M059J (cell line): ENCODE measurements at places on chromosomes 5 and 9. TPM values are rescaled to one million over a fixed set of nuclear protein-coding genes. Genes with fewer than 3 reads are reported as not detected.

GRCh38 chr5:28390341-28390740 is 1352.0 kb upstream of the CDH9 start:
- DNase-seq: no peak

FBN2 gene
- total RNA-seq: 0.20 and 0.37 TPM in 2 replicates

GRCh38 chr5:78157001-78157400 is 137.5 kb downstream of the AP3B1 start:
- peak; percentile 8 for DNase-seq

CER1 gene
- not detected in 2 replicates for total RNA-seq

- DNase-seq: no peak
Observed at GRCh38 chr5:96651948-96652753, 10.0 kb upstream of the CAST start.

GRCh38 chr9:130054325-130054786 is 650 bp downstream of the GPR107 start:
- DNase-seq: no peak

- no peak for DNase-seq
Observed at GRCh38 chr5:3209918-3210317, 385.7 kb upstream of the IRX1 start.

- DNase-seq: no peak
Observed at GRCh38 chr9:130352081-130352480, 86.5 kb downstream of the HMCN2 start.

GRCh38 chr5:2908086-2908485 is 156.6 kb upstream of the IRX2 start:
- no peak for DNase-seq

F2RL1 gene
- total RNA-seq: 118 and 125 TPM in 2 replicates

DNA sequence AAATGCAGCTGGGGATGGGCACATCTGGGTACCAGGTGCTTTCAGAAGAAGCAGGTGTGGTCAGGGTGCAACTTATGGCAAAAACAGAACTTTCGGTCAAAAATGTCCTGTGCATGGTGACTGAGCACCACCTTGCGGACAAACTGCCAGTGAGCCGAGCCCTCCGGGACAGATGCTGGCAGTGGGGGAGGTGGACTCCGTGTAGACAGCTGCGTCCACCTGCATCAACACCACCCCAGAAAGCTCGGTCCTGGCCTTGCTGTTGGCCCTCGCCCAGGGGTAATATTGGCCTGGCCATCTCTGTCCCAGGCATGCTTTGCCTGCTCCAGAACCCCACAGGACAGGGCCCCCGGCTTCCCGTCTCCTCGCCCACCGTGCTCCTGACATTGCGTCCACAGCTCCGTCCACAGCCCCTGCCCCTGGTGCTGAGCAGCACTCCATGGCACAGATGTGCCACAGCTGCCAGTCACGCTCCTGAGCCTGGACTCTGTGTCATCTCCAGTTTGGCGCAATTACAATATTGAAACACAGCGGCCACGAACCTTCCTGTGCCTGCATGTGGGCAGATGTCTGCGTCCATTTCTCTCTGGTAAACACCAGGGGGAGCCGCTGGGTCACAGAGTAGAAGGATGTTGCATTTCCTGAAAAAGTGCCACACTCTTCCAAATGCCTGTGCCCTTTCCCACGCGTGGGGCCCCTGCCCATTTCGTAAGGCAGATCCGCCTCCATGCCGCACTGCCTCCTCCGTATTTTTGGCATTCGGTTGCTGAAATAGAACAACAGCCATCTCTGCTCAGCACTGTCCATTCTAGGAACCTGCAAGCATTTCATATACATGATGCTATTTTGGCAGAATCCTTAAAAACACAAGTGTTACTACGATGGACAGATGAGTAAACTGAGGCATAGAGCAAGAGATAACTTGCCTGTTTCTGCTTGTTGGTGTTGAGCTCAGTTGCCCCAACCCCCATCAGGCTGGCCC is 33.4 kb upstream of the SLC6A19 start:
- DNase-seq: peak; percentile 74

DNA sequence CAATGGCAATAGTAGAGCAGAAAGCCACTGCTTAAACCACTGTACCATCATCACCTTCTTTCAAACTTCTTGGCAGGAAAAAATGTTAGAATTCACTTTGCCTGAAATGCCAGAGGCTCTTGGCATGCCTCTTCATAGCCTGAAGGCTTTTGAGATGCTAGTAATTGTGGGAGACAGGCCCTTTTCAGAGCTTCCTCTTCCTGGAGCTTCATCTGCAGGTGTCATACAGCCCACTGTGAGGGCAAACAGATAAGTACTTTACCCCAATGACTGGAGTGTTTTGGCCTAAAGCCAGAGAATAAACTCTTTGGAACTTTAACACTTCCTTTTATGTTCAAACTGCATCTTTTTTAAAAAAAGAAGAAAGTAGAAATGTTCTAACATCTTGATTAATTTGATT is 81.3 kb upstream of the TMEM171 start:
- peak; percentile 45 for DNase-seq

DNA sequence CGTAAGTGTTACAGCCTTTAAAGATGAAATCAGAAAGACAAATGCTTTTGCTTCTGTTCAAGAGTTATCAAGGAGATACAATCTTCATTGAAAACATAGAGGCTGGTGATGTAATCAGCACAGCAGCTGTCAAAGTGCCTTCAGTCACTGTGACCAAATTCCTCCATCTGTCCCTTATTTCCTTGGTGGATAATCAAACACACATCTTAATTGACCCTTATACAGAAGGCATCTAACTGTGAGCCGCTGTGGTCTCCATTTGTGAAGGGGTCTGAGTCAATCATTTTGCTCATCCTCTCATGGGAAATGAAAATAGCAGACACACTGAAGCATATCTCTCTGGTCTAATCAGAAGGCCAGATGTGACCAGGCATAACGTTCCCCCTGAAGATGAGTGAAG is 130.1 kb upstream of the TLR4 start:
- DNase-seq: no peak

FGD3 gene
- total RNA-seq: 0.20 TPM in 1 of 2 replicates, not detected in the other

DNA sequence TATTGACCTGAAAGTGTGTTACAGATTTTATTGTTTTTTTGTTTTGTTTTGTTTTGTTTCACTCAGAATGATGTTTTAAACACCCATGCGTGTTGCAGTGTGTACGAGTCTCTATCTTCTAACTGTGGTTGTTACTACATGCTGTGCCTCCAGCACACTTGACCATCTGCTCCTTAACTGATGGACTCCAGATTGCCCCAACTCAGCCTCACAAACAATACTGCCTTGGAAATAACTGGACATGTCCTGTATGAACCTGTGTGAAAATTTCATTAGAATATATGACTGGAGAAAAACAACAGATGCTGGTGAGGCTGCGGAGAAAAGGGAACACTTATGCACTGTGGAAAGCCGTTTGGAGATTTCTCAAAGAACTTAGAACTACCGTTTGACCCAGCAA is 68.7 kb upstream of the HAND1 start:
- no peak for DNase-seq

DNA sequence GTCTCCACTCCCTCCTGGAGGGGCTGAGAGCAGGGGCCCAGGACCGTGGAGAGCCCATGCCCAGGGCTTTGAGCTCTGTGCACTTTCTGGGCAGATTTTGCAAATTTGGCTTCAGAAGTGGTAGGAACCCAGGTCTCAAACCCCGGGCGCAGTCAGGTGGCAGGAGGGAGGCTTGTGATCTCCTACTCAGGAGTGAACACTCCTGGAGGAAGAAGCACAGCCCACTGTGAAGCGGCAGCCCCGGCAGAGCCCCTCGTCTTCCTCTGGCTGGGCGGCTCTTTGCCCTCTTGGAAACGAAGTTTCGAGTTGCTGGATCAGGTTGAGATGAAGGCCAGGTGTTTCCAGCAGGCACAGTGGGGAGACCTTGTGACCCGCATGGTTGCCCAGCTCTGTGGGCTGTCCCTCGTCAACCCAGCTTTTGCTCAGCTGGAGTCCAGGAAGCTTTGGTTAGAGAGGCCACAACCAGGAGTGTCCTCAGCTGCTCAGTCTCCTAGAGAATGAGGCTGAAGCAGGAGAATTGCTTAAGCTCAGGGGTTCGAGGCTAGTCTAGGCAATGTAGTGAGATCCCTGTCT is 48.5 kb downstream of the WNK2 start:
- no peak for DNase-seq

- no peak for DNase-seq
Observed at GRCh38 chr5:176730815-176731475, 79.4 kb upstream of the UNC5A start.

DCANP1 gene
- not detected in 2 replicates for total RNA-seq

GRCh38 chr9:136603216-136603615 is 57.4 kb upstream of the NOTCH1 start:
- no peak for DNase-seq

MYMK gene
- not detected in 2 replicates for total RNA-seq

SYK gene
- not detected in 2 replicates for total RNA-seq

DNA sequence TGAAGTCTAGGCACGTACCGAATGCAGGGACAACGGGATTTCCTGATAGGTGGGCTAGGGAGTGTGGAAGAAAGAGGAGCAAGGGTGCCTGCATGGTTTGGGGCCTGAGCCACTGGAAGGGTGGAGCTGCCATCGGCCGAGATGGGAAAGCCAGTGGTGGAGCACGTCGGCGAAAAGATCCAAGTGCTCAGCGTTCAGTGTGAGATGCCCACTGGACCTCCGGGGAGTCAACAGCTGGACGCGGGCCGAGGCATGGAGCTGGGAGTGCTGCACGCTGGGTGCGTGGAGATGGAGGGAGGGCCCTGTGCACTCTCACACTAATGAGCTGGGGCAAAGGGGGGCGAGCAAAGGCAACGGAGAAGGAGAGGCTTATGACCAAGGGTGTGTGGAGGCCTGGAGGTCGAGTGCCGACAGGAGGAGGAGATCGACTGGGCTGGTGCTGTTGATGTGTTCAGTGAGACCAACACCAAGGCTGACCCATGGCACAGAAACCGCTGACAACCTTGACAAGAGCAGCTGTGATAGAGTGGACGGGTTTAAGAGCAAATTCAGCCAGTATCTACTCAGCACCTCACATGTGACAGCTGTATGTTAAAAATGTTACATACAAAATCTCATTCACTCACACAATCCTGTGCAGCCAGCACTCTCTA is 85.7 kb downstream of the STK10 start:
- DNase-seq: no peak

GRCh38 chr9:82170866-82171265 is 182.3 kb downstream of the SPATA31D1 start:
- DNase-seq: no peak

DNA sequence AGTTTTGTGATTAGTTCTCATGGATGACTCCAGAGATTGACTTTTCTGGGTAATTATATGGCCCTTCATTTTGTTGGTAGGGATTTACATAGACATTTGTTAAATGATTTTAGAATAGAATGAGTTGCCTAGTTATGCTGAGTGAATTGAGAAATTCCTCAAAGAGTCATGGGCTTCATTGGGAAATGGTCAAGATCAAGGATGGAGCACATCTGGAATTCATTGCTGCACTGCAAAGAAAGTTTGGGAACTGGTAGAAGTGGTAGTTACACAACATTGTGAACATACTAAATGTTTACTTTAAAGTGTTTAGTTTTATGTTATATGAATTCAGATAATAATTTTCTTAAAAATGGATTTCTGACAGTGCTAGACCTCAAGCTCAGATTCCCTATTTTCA is 46.5 kb downstream of the PIP5K1B start:
- no peak for DNase-seq

DNA sequence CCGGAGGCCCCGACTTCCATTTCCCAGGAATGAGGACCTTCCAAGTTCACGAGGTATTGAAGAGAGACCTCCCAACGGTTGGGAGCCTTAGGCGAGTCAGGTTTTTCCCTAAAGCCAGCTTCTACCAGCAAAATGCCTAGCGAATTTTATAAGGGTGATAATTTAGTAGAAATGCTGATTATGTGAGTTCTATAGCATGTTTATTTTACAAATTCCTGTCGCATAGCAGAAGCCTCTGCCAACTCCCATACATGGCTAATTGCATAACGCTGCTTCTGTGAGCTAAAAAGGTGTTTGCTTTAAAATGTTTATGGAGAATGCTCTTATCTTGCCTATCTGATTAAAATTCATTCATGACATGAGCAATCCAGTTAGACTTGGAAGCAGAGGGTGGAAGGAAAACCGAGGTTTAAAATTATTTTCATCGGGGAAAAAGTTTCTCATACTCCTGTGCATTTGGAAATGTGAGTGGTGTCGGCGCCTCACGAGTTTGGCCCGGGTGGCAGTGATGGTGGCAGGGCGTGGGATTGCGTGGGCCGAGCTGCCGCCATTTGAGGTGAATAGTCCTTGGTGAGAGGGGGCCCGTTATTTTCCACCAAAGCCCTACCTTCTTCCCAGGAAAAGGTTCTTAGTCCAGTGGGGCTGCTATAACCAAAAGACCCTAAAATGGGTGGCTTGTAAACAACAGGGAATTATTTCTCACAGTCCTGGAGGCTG is 104.4 kb upstream of the FCN2 start:
- DNase-seq: no peak

DOLK gene
- 23.9 and 29.8 TPM in 2 replicates for total RNA-seq

- no peak for DNase-seq
Observed at GRCh38 chr9:121194730-121195129, 6.9 kb downstream of the RAB14 start.

- DNase-seq: peak; percentile 67
Observed at GRCh38 chr9:37582548-37583157, 6.5 kb upstream of the FBXO10 start.

DNA sequence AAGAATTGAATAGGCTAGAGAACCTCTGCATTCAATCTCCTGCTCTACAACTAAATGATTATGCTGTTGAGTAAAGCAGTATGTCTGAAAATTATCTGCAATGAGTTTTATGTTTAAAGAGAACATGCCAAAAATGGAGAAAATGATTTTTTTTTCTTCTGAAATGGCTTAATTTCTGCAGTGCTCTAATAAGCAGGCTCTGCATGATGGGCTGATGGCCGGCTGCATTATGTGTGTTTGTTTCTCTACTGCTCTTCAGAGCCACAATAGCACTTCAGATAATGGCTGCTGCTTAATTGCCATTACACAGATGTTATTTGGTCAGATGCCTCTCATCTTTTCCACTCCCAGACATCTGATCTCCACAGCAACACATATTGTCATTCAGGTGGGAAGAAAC is 286.4 kb upstream of the DMAC1 start:
- DNase-seq: no peak

FOXD4 gene
- 0.05 TPM in 1 of 2 replicates, not detected in the other for total RNA-seq

PTGES gene
- 0.10 and 1.0 TPM in 2 replicates for total RNA-seq
